ENCODE measurements at places on chromosomes 3 and 15. TPM values are rescaled to one million over a fixed set of nuclear protein-coding genes. Genes with fewer than 3 reads are reported as not detected.

GRCh38 chr3:78257951-78258530, 1218.1 kb downstream of the ROBO2 start:
- no peak overlapping the region for H3K27ac ChIP-seq
- no peak for DNase-seq
- no peaks in the 10 kb centered on the region for H3K4me1 ChIP-seq
- no peaks in the 10 kb centered on the region for H3K27me3 ChIP-seq
- H3K4me3 ChIP-seq: no peak overlapping the region

DNA sequence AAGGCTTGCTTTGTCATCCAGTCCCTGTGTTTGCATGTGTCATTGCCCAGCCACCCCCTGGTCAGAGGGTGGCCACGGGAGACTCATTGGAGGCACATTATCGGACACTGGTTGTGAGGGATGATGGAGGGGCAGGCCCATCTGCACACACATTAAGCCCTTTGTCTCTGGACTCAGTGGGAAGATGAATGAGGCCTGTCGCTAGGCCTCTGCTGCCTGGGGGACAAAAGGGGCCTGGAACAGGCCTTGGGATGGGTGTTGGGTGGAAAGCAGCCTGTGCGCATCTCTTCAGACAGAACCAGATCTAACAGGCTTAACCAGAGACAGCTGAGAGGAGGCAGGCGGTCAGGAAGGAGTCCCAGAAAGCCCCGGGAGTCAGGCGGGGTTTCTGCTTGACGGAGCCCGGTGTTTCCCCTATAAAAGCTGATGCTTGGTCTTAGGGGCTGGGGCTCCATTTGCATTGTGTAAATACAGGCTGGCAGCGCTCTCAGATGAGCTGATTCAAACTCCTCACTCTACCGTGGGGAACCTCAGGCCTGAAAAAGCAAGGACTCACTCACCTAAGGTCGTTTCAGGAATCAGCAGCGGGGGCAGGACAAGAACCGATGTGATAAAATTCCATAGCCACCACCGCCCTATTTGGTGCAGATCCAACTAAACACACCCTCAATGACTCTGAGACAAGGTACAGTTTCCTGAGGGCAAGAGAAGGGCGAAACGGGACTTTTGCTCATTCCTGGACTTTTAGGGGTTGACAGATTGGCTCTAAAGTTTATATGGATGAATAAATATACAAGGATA, 17.1 kb upstream of the SKIC8 start:
- DNase-seq: no peak
- H3K4me3 ChIP-seq: no peak overlapping the region
- H3K27ac ChIP-seq: no peak overlapping the region
- no peaks in the 10 kb centered on the region for H3K4me1 ChIP-seq
- no peaks in the 10 kb centered on the region for H3K36me3 ChIP-seq
- no peaks in the 10 kb centered on the region for H3K27me3 ChIP-seq

GRCh38 chr3:186381424-186382216, 19.6 kb upstream of the DGKG start:
- H3K4me1 ChIP-seq: no peaks in the 10 kb centered on the region
- no peaks in the 10 kb centered on the region for H3K36me3 ChIP-seq
- no peak overlapping the region for H3K4me3 ChIP-seq
- H3K27ac ChIP-seq: no peak overlapping the region
- no peak for DNase-seq

The CYP1A2 gene
- total RNA-seq: not detected

DNA sequence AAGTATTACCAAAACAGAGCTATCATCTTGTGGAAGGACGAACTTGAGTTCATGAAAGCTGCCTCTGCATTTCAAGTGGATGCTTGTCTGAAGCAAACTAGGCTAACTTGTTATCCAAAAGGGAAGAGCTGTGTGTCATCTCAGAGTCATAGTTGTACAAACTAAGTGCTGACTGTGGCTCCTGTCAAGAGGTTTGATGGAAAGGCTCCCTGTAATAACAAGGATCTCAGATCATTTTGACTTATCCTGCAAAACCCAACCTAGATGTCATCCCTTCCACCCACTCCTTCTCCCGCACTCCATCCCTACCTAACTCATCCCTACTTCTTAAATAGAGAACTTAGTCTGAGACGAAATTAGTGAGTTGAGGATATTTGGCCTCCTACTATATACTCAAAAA, 110.8 kb downstream of the NR2E3 start:
- no peaks in the 10 kb centered on the region for H3K4me1 ChIP-seq
- H3K27me3 ChIP-seq: no peaks in the 10 kb centered on the region
- H3K27ac ChIP-seq: no peak overlapping the region
- no peak overlapping the region for H3K4me3 ChIP-seq
- H3K36me3 ChIP-seq: no peaks in the 10 kb centered on the region

DNA sequence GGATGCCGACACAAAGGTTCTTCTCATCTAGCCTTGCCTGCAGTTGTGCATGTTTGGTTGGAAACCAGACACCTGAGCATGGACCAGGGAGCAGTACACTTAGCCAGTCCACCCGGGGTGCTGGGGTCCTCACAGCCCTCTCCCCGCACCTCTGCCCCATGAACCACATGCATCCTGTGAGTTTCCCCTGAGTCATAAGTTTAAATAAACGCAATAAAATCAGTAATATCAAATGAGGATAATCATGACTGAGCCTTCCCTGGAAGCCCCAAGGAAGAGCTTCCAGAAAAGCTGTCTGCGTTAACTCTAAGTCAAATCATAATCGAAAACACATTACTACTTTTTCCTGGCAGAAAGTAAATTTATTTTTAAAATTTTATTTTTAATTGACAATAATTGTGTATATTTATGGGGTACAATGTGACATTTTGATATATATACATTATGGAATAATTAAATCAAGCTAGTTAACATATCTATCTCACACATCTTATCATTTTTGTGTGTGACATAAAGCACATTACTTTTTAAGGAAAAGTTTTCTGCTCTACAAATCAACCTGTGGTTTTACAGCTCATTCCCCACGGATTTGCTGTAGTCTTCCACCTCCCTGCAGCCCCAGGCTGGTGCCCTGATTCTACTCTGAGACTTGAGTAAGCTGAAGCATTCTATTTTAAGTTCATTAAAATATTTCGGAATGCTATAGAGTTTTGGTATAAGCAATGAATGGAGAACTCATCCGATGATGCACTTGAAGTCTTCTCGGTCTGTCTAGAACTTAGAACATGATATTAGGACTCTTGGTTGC, 166.0 kb upstream of the EIF1B start:
- H3K36me3 ChIP-seq: no peaks in the 10 kb centered on the region
- DNase-seq: no peak
- H3K27me3 ChIP-seq: no peaks in the 10 kb centered on the region
- H3K4me3 ChIP-seq: no peak overlapping the region
- H3K4me1 ChIP-seq: no peaks in the 10 kb centered on the region
- H3K27ac ChIP-seq: no peak overlapping the region

The KLHL6 gene
- 31.3 TPM for total RNA-seq

DNA sequence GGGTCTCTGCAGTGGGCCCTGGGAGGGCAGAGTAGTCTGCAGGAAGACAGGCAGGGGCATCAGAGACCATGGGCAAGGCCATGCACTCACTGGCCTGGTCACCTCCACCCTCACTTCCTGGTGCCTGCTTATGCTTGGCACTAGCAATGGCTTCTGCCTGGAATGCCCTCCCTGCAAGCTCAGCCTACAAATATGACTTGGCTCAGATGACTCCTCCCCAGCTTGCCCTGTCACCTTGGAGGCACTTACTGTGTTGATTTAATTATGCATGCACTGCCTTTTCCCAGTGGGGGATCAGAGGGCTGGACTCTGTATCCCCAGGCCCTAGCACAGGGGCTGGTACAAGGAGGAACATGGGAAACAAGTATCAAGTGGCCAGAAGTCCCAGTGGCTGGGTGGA, 7.8 kb downstream of the C3orf18 start:
- no peak for DNase-seq
- no peaks in the 10 kb centered on the region for H3K27me3 ChIP-seq
- no peaks in the 10 kb centered on the region for H3K4me1 ChIP-seq
- no peaks in the 10 kb centered on the region for H3K36me3 ChIP-seq
- no peak overlapping the region for H3K27ac ChIP-seq

DNA sequence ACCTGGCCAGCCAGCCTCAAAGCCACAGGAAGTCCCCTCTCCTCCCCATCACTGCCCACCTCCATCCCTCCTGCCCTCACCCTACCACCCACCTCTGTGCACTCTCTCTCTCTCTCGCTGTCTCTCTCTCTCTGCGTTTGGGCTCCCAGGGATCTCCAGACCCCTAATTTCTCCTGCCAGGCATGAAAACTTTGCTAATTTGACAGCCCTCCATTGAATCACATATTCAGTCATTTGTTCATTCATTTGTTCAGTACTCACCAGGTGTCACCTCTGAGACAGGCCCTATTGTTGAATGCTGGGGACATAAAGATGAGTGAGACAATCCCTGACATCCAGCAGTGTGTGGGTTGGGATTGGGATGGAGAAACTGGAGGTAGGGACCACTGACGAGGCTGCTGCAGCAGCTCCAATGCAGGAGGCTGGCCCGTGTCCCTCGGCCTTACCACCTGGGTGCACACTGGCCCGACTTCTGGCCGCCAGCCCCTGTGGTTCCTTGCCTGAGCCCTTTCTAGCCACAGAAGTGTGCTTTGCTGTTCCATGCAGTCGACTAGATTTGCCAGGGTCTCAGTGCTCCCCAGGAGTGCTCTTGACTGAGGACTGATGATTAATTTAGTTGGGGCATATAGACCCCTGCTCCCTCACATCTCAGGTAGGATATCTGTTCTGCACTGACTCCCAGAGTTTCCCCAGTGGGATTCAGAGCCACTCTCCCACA, 38.6 kb upstream of the TSEN2 start:
- H3K4me1 ChIP-seq: no peaks in the 10 kb centered on the region
- H3K4me3 ChIP-seq: no peak overlapping the region
- DNase-seq: no peak

DNA sequence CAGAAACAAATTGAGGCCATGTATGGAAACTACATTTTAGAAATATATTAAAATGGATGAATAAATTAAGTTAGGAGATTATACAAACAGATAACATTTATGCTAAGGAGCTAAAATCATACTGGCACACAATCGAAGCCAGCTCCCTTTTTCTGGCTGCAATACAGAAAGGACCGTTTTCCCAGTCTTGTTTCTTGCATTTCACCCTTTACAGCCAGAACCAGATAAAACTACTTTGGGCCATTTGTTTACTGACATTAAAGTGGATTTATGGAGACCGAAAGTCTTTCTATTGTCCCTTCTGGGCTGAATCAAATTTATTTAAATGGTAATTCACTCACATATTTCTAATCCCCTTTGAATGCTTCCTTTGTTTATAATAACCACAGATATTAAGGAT, 50.1 kb upstream of the CNTN3 start:
- H3K27ac ChIP-seq: no peak overlapping the region
- no peak overlapping the region for H3K4me3 ChIP-seq
- DNase-seq: no peak
- H3K27me3 ChIP-seq: no peaks in the 10 kb centered on the region
- no peaks in the 10 kb centered on the region for H3K4me1 ChIP-seq
- no peaks in the 10 kb centered on the region for H3K36me3 ChIP-seq

Measured in CD8-positive, alpha-beta memory T cell (primary cell).